ENCODE measurements at places on chromosomes 6 and 20.

- peak; percentile 22 for DNase-seq
Measured at GRCh38 chr20:4025679-4026078, 10.3 kb upstream of the RNF24 start.

- no peak for DNase-seq
Measured at GRCh38 chr6:36758516-36759147, 61.0 kb downstream of the RAB44 start.

DNA sequence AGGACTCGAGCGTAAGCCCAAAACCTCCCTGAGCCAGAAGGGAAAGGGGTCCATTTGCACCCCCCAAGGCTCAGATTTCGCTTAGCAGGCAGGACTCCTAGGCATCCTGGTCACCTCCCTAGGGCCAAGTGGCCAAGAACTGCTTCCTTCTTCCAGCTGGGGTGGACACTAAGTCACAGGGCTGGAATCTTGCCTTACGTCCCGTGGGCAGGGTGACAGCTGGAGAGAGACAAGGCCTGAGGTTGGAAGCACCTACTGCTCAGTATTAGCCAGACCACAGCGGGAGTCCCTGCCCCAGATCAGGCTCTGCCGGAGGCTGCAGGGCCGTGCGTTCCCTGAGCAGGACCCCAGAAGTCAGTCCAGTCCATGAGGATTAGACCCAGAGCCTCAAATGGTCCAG is 19.7 kb downstream of the LAMA5 start:
- no peak for DNase-seq

- no peak for DNase-seq
Measured at GRCh38 chr20:32472581-32473207, 112.4 kb downstream of the NOL4L start.

GRCh38 chr20:44901974-44902373 is 7.9 kb upstream of the PABPC1L start:
- no peak for DNase-seq

DNA sequence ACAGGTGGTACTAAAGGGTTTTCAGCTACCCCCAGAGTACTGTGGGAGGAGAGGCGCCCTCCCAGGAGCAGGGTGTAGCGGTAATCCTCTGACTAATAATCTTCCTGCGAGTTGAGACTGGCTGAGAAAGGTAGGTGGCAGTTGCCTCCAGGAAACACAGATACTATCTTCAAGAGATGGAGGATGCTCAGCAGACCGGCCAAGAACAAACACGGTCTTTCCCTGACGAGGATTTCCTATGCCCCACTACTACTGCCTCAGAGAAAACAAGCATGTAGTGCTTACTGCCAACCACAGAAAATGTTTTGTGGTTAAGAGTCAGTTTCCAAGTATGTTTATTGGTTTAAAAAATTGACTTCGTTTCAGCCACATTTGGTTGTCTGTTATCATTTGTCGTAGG is 26.8 kb downstream of the C6orf89 start:
- peak; percentile 87 for DNase-seq

DNA sequence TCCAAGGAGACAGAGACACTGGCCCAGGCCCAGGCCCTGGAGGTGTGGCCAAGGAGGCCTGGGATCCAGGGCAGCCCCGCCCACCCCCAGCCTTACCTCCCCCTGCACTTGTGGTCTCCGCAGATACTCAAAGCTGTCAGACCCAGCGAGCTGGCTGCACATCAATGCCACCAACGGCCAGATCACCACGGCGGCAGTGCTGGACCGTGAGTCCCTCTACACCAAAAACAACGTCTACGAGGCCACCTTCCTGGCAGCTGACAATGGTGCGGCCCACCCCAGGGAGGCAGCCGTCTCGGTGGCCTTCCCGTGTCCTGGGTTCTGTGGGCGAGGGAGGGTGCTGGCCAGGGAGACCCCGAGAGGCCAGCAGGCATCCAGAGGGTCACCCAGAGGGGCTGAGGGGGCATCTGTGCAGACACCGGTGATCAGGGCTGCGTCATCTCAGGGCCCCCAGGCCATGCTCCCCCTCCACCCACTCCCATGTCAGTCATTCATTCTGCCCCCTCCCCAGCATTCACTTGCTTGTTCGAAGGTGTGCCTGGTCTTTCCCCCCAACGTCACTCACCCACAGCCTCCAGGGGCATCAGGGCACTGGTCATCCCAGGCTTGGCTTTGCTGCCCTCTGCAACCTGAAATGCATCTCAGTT is 141.3 kb downstream of the TAF4 start:
- no peak for DNase-seq

GRCh38 chr6:135004399-135004798 is 50.2 kb downstream of the HBS1L start:
- no peak for DNase-seq

DNA sequence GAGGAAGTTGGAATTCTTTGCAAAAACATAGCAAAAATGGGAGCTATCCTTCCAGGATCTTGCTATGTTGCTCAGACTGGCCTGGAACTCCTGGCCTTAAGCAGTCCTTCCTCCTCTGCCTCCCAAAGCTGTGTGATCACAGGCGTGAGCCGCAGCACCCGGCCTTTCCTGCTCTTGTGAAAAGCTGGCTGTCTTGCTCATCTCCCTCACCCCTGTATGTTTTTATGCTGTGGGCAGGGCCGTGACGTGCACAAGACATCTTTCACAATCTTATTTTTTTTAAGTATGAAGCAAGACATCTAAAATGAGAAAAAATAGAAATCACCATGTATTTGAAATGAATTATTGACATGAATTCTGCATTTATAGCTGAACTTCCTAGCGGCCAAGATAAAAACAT is 110.4 kb downstream of the SAMD5 start:
- DNase-seq, result peak; percentile 54

DNA sequence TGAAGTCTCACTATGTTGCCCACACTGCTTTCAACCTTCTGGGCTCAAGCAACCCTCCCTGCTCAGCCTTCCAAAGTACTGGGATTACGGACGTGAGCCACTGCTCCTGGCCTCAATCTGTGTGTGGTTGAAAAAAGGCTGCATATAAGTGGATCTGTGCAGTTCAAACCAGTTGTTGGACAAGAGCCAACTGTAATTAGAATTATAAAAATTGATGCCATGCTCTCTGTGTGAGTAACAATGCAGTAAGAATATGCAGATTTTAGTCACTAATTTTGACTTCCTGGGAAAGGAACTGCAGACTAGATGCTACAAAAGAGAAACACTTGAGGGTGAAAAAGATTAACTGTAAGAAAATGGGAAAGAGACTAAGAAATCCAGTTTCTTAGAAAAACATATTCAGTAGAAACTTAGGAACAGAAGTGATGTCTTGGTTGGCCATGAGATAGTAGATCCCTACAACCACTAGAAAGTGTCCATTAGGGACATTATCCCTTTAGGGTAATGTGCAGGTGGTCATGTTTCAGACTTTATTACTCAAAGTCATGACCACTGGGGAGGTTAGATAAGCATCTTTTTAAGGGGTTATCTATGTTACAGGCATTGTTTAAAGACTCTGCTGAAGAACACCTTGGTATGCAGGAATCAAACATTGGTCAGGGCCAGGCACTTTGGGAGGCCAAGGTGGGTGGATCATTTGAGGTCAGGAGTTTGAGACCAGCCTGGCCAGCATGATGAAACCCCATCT is 26.3 kb downstream of the ITCH start:
- no peak for DNase-seq

GRCh38 chr6:116557893-116558292 is 4.3 kb downstream of the CALHM4 start:
- peak; percentile 93 for DNase-seq

GRCh38 chr6:118203545-118203944 is 296.5 kb downstream of the SLC35F1 start:
- no peak for DNase-seq

GRCh38 chr6:141988954-141989705 is 143.6 kb upstream of the GJE1 start:
- peak; percentile 76 for DNase-seq

DNA sequence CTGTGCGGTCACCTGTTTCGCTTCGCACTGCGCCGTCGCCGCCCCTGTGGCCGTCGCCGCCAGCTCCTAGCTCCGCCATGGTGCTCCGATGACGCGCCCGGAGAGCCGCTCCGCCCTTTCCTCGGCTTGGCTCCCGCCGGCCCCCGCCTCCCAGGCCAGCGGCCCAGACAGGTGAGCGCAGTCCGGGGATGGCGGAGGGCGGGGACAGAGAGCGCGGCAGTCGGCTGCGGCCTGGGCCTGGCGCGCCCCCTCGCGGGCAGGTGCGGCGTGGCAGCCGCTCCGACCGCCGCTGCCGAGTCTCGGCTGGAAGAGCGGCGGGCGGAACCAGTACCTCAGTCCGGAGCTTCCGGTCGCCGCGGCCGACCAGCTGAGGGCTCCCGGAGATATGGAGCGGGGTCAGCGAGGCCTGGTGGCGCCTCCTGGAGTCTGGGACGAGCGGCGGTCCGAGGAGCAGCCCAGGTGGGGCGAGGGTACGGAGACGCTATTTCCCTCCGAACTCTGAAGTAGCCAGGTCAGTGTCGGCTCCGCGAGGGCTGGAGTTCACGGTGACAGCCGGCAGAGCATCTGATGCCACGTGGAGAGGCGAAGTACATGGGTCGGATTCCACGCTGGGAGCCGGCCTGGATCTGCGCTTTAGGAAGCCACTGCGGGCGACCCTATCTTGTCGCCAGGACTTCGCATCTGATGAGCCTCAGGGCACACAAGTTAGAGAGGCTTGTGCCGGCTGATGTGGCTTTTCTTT is at the start of gene MAP7:
Gene MAP7 (minus strand): TSS at position 93 of the 742 bp plus-strand sequence. CDS start 14 bp downstream, at position 79.
- peak; percentile 66 for DNase-seq

GRCh38 chr20:38735172-38735571 is 10.9 kb downstream of the SLC32A1 start:
- DNase-seq, result no peak

DNA sequence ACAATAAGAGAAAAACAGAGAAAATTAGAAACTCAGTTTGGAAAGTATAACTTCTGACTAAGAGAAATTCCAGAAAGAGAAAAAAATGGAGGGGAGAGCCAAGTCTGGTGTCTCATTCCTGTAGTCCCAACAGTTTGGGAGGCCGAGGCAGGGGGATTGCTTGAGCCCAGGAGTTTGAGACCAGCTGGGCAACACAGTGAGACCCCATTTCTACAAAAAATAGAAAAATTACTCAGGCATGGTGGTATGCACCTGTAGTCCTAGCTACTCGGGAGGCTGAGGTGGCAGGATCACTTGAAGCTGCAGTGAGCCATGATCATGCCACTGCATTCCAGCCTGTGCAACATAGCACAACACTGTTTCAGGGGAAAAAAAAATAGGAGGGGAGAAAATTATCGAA is 3.1 kb upstream of the KIF3B start:
- DNase-seq, result no peak

GRCh38 chr6:3910106-3910663 is 61.0 kb downstream of the FAM50B start:
- no peak for DNase-seq

DNA sequence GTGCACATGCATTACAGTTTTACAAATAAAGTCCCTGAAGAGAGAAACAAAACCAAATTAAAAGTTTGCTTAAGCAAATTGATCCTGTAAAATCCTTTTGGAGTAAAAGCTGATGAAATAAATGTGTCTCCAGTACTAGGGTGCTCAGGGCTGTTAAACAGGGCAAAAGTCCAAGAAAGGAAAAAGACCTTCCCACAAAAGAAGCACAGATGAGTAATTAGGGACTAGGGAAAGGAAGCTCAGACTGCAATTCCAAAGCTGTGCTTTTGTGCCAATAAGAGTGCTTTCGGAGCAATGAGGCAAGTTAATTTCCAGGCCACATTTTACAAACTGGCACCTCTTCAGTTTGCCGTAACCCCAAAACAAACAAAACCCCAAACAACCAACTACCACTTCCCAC is 10.4 kb upstream of the RNF182 start:
- DNase-seq, result no peak

DNA sequence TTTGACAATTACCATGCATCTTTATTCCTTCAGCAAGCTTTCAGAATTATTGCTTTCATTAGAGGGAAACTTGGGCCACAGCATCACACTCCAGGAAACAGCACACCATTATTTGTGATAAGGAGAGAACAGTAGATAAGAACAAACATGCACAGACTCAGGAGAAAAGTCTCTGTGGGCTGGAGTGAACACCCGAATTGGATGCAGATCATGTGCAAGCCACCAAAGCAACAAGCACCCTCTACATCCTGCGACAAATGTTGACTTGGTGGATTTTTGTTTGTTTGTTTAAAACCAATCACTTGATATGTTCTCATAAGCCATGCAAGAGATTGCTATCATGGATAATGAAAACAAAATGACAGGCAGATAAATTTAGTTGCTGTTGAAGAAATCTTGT is 67.7 kb upstream of the ZFP64 start:
- no peak for DNase-seq

GRCh38 chr20:22584522-22584921 is at the start of gene FOXA2:
Gene FOXA2 (minus strand): TSS chr20:22584572. CDS start chr20:22584278, 294 bp downstream.
- no peak for DNase-seq

GRCh38 chr20:43925215-43925614 is 10.6 kb downstream of the TOX2 start:
- DNase-seq, result peak; percentile 59

- DNase-seq, result no peak
Measured at GRCh38 chr6:44487586-44487985, 100.1 kb downstream of the CDC5L start.

DNA sequence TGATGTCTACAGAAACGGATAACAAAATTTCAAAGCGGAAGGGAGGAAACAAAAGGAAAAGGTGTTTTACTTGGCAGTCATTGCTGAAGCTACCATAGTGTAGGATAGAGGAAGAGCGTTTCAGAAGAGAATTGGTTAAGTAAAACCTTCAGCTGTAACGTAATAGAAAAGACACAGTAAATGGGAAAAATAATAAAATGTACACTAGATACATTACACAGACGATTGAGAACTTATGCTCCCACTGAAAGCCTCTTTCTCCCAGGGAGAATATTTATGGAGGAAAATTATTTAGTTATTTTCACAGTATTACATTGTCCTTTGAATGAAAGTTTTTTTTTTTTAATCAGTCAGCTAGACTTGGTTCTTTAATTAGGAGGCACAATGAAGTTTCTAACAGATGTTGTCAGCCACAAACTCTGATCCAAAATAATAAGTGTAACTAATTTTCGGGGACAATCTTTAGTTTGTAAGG is 90.7 kb upstream of the PRDM1 start:
- DNase-seq, result peak; percentile 19

DNA sequence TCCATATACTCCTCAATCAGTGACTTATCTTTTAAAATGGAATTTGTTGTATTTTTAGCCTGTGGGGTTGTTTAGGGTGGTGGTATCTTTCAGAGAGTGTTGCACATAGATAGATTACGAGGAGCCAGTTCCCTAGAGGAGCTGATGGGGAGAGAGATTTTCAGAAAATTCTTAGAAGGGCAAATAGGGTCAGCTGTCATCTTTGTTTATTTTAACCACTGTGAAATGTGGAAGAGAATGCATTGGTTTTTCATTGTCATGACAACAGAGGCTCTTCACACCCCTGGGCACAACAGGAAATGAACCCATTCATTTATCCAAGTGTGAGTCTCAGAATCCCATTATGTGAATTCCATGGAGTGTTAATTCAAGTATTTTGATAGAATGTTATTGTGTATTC is 188.4 kb downstream of the JARID2 start:
- DNase-seq, result no peak

DNA sequence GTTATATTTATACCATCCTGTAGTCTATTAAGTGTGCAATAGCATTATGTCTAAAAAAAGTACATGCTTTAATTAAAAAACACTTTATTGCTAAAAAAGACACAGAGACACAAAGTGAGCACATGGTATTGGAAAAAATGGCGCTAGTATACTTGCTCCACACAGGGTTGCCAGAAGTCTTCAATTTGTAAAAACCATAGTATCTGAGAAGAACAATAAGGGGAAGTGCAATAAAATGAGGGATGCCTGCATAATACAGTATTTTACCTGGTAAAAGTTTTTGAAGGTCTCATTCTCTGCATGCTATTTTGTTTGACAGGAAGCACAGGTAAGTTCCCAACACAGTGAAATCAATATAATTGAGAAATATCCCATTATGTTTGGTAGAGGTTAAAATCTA is 1.6 kb downstream of the NOX3 start:
- DNase-seq, result no peak
